ENCODE measurements at places on chromosomes 3 and 15.

DNA sequence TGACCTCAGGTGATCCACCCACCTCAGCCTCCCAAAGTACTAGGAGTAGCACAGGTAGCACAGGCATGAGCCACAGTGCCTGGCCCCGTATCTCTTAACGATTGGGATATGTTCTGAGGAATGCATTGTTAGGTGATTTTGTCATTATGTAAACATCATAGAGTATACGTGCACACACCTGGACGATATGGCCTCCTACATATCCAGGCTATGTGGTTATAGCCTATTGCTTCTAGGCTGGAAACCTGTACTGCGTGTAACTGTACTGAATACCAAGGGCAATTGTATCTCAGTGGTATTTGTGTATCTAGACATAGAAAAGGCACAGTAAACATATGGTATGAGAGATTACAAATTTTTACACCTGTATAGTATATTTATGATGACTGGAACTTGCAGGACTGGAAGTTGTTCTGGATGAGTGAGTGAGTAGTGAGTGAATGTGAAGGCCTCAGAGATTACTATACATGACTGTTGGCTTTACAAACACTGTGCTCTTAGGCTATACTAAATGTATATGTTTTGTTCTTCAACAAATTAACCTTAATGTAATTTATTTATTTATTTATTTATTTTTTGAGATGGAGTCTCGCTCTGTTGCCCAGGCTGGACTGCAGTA is 120.7 kb downstream of the MBNL1 start:
- H3K36me3 ChIP-seq: no peaks in the 10 kb centered on the region
- H3K4me1 ChIP-seq: peaks cover 1% of the 10 kb centered on the region
- no peak overlapping the region for H3K27ac ChIP-seq
- DNase-seq: no peak
- H3K4me3 ChIP-seq: no peak overlapping the region

GRCh38 chr3:126110431-126111125 is 26.7 kb upstream of the SLC41A3 start:
- H3K36me3 ChIP-seq: no peaks in the 10 kb centered on the region
- no peak overlapping the region for H3K27ac ChIP-seq
- DNase-seq: no peak
- no peaks in the 10 kb centered on the region for H3K27me3 ChIP-seq

DNA sequence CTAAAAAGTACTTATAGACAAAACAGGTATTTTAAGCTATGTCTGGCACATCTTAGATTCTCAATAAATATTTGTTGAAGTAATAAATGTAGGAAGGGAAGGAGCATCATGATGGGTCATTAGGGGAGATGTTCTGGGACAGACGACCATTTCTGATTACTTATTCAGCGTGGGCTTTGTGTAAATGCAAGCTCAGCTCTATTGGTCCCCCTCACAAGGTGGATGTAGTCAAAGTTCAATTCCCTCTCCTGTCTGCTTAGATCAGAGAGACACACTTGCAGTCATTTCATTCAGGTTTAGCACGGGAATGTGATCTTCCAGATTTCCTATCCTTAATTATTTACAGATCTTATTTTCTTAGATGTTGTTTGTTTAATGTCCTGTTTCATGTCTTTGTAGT is 7.5 kb downstream of the GAP43 start:
- H3K4me3 ChIP-seq: no peak overlapping the region
- H3K4me1 ChIP-seq: peaks cover 2% of the 10 kb centered on the region
- no peak overlapping the region for H3K27ac ChIP-seq
- H3K27me3 ChIP-seq: no peaks in the 10 kb centered on the region

DNA sequence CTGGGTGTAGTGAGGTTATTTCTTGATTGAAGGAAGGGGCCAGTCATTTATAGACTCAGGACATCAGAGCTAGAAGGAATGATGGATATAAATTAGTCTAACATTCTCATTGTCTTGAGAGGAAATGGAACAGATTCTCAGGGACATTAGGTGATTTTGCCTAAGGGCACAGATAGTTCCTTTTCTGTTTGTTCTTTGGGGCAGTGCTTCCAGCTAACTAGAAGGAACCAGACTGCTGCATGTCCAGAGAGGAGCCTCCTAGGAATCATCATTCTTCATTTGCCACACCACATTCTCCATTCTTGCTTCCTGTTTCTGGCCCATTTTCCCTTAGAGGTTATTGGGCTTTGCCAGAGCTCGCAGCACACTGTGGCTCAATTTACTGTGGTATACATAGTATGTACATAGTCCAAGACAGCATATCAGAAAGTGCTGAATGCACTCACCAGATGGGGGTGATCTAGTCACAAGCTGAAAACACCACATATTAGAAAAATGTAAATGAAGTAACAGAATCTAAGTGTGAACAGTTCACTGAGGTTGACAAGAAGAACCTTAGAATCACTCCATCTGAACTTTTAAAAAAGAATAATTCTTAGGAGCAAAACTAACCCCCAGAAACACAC is 62.7 kb upstream of the MYZAP start:
- no peak for DNase-seq
- H3K27me3 ChIP-seq: no peaks in the 10 kb centered on the region
- no peak overlapping the region for H3K27ac ChIP-seq
- H3K36me3 ChIP-seq: peaks cover 6% of the 10 kb centered on the region

- no peak for DNase-seq
- H3K4me1 ChIP-seq: peaks cover 2% of the 10 kb centered on the region
- H3K27me3 ChIP-seq: peaks cover 46% of the 10 kb centered on the region
Observed at GRCh38 chr3:184230603-184231528, 1.5 kb downstream of the VWA5B2 start.

DNA sequence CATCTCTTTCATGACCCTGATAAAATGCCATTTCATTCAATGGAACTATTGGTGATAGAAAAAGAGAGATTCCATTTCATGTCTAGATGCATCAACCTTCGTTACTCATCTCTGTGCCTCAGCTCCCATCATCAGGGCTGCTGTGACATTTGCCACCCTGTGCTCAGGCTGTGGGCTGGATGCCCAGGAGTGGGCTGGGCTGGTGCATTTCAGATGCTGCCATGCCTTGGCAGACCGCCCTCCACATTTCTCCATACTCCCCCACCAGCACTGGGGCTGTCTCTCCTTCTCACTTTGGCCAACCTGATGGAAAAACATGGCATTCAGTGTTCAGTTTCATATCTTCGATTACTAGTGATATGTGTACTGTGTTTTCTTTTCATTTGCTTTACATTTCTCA is 59.1 kb downstream of the DNASE1L3 start:
- no peaks in the 10 kb centered on the region for H3K4me1 ChIP-seq
- DNase-seq: no peak
- no peak overlapping the region for H3K27ac ChIP-seq
- H3K36me3 ChIP-seq: peaks cover 36% of the 10 kb centered on the region
- no peak overlapping the region for H3K4me3 ChIP-seq
- H3K27me3 ChIP-seq: no peaks in the 10 kb centered on the region

- no peaks in the 10 kb centered on the region for H3K36me3 ChIP-seq
Observed at GRCh38 chr15:82314769-82315518, 34.3 kb downstream of the GOLGA6L10 start.

DNA sequence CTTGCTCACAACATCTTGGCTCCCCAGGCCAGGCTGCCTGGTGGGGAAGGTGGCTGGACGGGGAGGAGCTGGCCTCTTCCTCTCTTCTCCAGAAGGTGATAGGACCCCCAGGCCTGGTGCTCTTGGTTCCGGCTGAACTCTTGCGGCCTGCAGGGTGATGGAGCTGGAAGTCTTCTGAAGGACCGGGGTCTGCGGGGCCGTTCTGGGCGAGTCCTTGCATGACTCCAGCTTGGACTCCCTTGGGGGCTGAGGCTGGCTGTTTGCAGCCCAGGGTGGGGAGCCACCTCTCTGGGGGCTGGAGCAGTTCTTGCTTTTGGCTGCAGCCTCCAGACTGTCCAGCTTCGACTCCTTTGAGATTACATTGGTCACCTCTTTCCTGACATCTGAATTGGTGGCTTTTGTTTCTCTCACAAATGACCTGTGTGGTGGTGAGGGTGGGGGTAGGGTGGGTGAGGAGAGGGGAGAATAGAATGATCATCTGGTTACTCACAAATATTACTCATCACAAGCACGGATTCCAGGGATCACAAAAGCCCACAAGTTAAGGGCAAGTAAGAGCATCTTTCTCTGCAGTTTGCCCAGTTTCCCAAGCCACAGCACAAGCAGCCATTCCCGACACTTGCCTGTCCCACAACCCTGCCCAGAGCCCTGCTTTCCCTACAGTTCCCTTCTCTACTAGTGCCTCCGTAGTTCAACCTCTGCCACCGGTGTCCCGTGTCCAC is 149.1 kb upstream of the HACD2 start:
- H3K27me3 ChIP-seq: no peaks in the 10 kb centered on the region
- H3K4me1 ChIP-seq: no peaks in the 10 kb centered on the region
- H3K4me3 ChIP-seq: no peak overlapping the region
- H3K27ac ChIP-seq: no peak overlapping the region

- H3K27me3 ChIP-seq: no peaks in the 10 kb centered on the region
- H3K4me1 ChIP-seq: no peaks in the 10 kb centered on the region
- H3K36me3 ChIP-seq: no peaks in the 10 kb centered on the region
- no peak for DNase-seq
- no peak overlapping the region for H3K27ac ChIP-seq
- H3K4me3 ChIP-seq: no peak overlapping the region
Observed at GRCh38 chr3:81419228-81419627, 342.2 kb downstream of the GBE1 start.

DNA sequence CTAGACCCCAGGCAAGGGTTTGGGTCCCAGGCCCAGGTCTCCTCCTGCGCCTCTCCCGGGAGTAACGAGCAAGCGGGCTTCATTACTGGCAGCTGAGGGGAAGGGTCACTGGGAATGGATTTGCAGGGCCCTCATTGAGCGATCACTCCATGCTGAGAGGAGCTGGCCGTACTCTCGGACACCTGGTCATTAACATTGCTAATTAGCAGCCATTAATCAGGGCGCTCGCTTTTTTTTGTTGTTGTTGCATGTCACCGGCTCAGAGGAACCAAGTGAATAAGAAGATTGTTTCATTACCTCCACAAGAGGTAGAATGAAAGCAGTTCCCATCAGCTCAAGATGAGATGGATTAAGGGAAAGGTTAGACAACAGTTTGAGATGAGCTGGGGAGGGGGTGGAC is 293.0 kb upstream of the ATP11B start:
- H3K4me1 ChIP-seq: 0 out of 2 replicates have a peak, but pooled peaks cover 2% of the 10 kb centered on the region
- no peak overlapping the region for H3K4me3 ChIP-seq
- H3K27me3 ChIP-seq: no peaks in the 10 kb centered on the region
- DNase-seq: peak; percentile 61

DNA sequence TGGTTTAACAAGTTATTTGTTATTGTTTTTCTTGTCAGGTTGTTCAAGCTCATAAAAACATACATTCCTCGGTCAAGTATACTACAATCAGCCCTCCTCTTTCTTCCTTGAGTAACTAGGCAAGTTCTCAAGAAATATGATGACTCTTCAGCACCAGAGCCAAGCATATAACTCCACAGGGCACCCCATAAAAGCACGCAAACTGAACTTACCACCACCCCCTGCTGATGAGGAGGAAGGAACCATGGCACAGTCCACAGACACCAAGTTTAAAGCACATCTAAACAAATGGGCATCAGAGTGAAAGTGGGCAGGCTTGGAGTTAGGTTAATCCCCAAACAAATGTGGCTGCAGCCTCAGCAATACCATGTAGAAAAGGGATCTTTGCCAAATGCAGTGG is 5.3 kb downstream of the IP6K2 start:
- H3K36me3 ChIP-seq: peaks cover 20% of the 10 kb centered on the region
- DNase-seq: no peak
- H3K27me3 ChIP-seq: no peaks in the 10 kb centered on the region
- H3K4me1 ChIP-seq: 0 out of 2 replicates have a peak, but pooled peaks cover 1% of the 10 kb centered on the region
- no peak overlapping the region for H3K4me3 ChIP-seq

- DNase-seq: peak; percentile 86
- H3K36me3 ChIP-seq: no peaks in the 10 kb centered on the region
- peak overlapping the region; percentile 78 for H3K27ac ChIP-seq
- no peak overlapping the region for H3K4me3 ChIP-seq
- H3K27me3 ChIP-seq: no peaks in the 10 kb centered on the region
Observed at GRCh38 chr15:93477188-93477587, 388.2 kb upstream of the RGMA start.

DNA sequence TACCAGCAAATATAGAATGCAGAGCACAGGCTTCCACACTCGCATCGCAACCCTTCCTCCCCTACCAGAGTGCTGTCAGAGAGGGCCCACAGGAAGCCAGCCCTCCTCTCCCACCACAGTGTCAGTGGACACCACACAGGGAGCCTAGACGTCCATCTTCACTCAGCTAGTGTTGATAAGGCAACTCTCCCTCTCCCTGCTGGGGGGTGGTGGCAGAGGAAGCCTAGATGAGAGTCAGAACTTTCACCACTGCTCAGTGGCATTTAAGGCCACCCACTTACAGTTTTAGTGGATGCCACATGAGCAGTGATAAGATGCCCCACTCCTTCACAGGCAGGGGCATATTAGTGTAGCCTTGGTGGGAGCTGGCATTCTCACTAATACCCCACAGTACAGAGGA is 109.8 kb upstream of the UBE3A start:
- no peak overlapping the region for H3K27ac ChIP-seq
- H3K36me3 ChIP-seq: no peaks in the 10 kb centered on the region
- no peak for DNase-seq

GRCh38 chr15:39286706-39287105 is 294.2 kb upstream of the THBS1 start:
- no peak for DNase-seq
- no peaks in the 10 kb centered on the region for H3K27me3 ChIP-seq
- H3K36me3 ChIP-seq: no peaks in the 10 kb centered on the region
- no peaks in the 10 kb centered on the region for H3K4me1 ChIP-seq
- no peak overlapping the region for H3K27ac ChIP-seq

- no peak overlapping the region for H3K4me3 ChIP-seq
- H3K27ac ChIP-seq: no peak overlapping the region
- no peaks in the 10 kb centered on the region for H3K36me3 ChIP-seq
- no peaks in the 10 kb centered on the region for H3K4me1 ChIP-seq
- no peak for DNase-seq
Observed at GRCh38 chr3:189944285-189945145, 176.2 kb downstream of the P3H2 start.

DNA sequence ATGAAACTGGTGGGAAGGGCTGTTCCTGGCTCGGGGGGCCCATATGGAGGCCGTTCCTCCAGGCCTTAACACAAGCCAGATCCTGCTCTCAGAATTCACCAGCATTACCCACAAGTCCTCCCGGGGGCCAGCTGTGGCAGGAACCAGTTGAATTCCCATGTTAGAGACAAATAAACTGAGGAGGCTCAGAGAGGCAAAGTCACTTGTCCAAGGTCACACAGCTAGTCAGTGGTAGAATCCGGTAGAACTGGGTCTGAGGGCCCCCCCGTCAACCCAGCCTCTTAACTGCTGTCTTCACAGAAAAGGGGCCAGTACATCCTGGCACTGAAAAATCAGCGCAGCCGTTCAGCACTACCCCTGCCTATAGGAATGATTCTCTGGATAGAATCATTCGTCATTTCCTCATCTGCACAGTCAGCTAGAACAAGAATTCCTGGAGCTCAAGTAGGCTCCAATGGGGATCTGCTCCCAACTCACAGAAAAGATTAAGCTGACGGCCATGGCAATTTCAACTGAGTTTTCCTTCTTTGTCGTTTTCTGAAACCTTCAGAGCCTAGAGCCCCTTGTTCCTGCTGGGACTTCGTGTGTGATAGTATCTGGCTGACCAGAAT is 12.2 kb upstream of the TSEN2 start:
- H3K4me3 ChIP-seq: no peak overlapping the region
- no peak overlapping the region for H3K27ac ChIP-seq
- no peaks in the 10 kb centered on the region for H3K36me3 ChIP-seq
- no peaks in the 10 kb centered on the region for H3K27me3 ChIP-seq

- peaks cover 2% of the 10 kb centered on the region for H3K4me1 ChIP-seq
- no peak for DNase-seq
- no peaks in the 10 kb centered on the region for H3K36me3 ChIP-seq
- no peak overlapping the region for H3K4me3 ChIP-seq
- no peaks in the 10 kb centered on the region for H3K27me3 ChIP-seq
Observed at GRCh38 chr3:53617893-53618523, 123.6 kb downstream of the CACNA1D start.

Data from iPS DF 6.9 (cell line).